ENCODE measurements at places on chromosomes 4 and X. TPM values are rescaled to one million over a fixed set of nuclear protein-coding genes. Genes with fewer than 3 reads are reported as not detected.

GRCh38 chrX:10656214-10656613 is 35.8 kb upstream of the MID1 start:
- no peak overlapping the region for H3K4me3 ChIP-seq
- no peak overlapping the region for H3K27ac ChIP-seq
- no peaks in the 10 kb centered on the region for H3K4me1 ChIP-seq

DNA sequence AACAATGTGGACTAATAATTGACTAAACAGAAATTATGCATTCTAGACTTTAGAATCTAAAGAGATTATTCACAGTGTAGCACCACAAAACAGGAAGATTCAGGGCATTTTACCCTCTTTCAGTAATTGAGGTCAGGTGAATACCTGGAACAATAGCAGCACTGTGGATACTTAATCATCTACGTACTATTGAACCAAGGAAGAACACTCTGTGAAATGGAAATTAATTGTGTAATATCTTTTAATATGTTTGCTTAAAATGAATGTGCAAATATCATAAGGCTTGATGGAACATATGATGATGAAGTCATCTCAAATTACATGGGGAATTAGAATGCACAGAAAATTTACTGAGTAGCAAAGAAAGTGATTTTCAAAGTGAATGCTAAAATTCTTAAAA is 68.5 kb upstream of the MAP9 start:
- H3K4me1 ChIP-seq, result peaks cover 6% of the 10 kb centered on the region
- no peaks in the 10 kb centered on the region for H3K36me3 ChIP-seq
- H3K27me3 ChIP-seq, result peaks cover 8% of the 10 kb centered on the region
- DNase-seq, result no peak
- H3K4me3 ChIP-seq, result no peak overlapping the region

DNA sequence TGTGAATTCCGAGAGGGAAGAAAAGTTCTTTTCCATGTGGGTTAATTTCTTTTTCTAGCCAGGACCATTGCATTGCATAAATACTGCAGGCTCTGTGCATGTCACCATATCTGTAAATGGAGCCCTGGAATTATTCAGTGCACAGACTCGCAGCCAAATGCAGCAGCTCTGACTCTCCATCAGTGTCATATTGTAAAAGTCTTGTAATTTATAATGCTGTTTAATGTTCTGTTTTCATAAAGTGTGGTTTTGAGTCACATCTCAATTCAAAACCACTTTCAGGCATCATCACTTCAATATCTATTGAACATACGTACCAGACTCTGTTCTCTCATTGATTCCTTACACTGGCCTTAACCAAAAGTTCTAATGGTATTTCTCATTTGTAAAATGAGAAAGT is 193.9 kb upstream of the RPL34 start:
- peaks cover 5% of the 10 kb centered on the region for H3K27me3 ChIP-seq
- no peak for DNase-seq
- no peak overlapping the region for H3K27ac ChIP-seq
- H3K4me1 ChIP-seq, result peaks cover 27% of the 10 kb centered on the region
- peaks cover 7% of the 10 kb centered on the region for H3K36me3 ChIP-seq

- H3K27ac ChIP-seq, result no peak overlapping the region
- H3K36me3 ChIP-seq, result peaks cover 2% of the 10 kb centered on the region
- no peaks in the 10 kb centered on the region for H3K27me3 ChIP-seq
- no peak overlapping the region for H3K4me3 ChIP-seq
These were observed 156.4 kb downstream of the RASL11B start for GRCh38 chr4:53018471-53018870.

GRCh38 chrX:153582896-153583295 is 16.0 kb downstream of the CCNQ start:
- H3K27ac ChIP-seq, result no peak overlapping the region
- H3K4me3 ChIP-seq, result peak overlapping the region; percentile 54

GRCh38 chrX:114619874-114620273 is 36.0 kb downstream of the HTR2C start:
- H3K4me1 ChIP-seq, result no peaks in the 10 kb centered on the region
- no peaks in the 10 kb centered on the region for H3K27me3 ChIP-seq
- no peak overlapping the region for H3K4me3 ChIP-seq
- DNase-seq, result no peak
- no peaks in the 10 kb centered on the region for H3K36me3 ChIP-seq

DNA sequence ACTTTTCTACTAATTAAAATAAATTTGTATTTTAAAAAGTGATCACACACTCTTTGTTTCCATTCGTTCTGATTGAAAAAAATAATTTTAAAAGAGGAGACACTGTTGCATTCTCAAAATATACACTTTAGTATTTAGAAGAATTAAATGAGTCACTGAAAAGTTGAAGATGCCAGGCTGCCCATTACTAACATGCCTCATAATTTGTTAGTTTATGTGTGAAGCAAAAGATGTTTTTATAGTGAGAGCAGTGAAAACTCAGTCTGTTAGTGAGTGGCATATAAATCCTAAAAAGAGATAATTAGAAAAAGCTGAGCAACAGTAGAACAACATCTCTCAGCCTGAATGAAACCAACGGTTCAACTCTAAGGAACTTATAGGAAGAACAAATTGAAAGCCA is 143.4 kb downstream of the CDS1 start:
- H3K27me3 ChIP-seq, result peaks cover 3% of the 10 kb centered on the region
- H3K27ac ChIP-seq, result no peak overlapping the region
- no peak for DNase-seq
- no peaks in the 10 kb centered on the region for H3K36me3 ChIP-seq
- H3K4me3 ChIP-seq, result no peak overlapping the region
- no peaks in the 10 kb centered on the region for H3K4me1 ChIP-seq

DNA sequence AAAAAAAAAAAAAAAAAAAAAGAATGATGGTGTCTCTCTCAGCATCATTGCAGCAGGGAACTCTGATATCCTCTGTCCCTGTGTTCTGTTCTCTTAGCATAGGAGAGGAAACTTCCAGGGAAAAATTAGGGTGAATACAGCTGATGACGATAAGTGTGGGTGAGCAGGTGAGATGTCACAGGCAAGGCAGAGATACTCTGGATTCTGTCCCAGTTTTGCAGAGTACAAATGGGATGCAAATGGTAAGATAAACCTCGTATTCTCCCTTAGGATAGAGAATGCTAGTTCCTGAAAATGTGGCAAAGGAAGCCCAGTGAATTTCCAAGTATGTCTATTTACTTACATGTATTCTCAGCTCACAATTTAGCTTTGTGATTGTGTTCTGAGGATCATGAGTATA is 671.6 kb upstream of the BOD1L1 start:
- H3K4me1 ChIP-seq, result no peaks in the 10 kb centered on the region
- no peak overlapping the region for H3K27ac ChIP-seq
- H3K4me3 ChIP-seq, result no peak overlapping the region
- H3K27me3 ChIP-seq, result no peaks in the 10 kb centered on the region

- no peak overlapping the region for H3K27ac ChIP-seq
- no peak for DNase-seq
- H3K4me1 ChIP-seq, result peaks cover 11% of the 10 kb centered on the region
- H3K27me3 ChIP-seq, result peaks cover 3% of the 10 kb centered on the region
- no peaks in the 10 kb centered on the region for H3K36me3 ChIP-seq
- H3K4me3 ChIP-seq, result no peak overlapping the region
These were observed 17.3 kb upstream of the BCORL1 start for GRCh38 chrX:129965166-129965565.

DNA sequence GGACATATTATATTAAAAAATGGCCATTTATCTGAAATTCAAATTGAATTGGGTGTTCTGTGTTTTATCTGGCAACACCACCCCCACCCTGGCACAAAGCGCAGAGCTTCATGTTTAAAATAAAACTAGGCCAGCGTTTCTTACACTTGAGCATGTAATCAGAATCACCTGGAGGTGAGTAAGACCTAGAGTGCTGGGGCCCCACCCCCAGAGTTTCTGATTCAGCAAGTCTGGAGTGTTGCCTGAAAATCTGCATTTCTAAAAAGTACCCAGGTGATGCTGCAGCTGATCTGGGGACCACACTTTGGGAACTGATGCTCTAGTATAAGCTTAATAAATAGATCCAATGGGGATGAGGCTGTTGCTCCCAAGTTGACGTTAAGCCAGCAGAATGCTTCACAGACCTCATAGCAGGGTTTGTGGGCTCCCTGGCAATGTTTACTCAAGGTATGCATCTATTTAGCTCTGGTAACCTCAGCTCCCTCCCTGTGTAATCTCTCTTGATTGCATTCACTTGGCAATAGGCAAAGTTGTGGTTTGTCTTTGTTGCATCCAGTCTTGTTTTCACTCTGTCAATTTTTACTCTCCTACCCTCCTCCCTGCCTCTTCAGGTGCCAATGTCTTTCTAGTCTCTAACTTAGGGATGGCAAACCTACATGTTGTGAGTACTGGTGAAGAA is 99.8 kb upstream of the TEX13D start:
- H3K4me1 ChIP-seq, result peaks cover 14% of the 10 kb centered on the region
- H3K27ac ChIP-seq, result no peak overlapping the region
- no peaks in the 10 kb centered on the region for H3K36me3 ChIP-seq
- DNase-seq, result no peak
- no peak overlapping the region for H3K4me3 ChIP-seq
- H3K27me3 ChIP-seq, result peaks cover 2% of the 10 kb centered on the region

DNA sequence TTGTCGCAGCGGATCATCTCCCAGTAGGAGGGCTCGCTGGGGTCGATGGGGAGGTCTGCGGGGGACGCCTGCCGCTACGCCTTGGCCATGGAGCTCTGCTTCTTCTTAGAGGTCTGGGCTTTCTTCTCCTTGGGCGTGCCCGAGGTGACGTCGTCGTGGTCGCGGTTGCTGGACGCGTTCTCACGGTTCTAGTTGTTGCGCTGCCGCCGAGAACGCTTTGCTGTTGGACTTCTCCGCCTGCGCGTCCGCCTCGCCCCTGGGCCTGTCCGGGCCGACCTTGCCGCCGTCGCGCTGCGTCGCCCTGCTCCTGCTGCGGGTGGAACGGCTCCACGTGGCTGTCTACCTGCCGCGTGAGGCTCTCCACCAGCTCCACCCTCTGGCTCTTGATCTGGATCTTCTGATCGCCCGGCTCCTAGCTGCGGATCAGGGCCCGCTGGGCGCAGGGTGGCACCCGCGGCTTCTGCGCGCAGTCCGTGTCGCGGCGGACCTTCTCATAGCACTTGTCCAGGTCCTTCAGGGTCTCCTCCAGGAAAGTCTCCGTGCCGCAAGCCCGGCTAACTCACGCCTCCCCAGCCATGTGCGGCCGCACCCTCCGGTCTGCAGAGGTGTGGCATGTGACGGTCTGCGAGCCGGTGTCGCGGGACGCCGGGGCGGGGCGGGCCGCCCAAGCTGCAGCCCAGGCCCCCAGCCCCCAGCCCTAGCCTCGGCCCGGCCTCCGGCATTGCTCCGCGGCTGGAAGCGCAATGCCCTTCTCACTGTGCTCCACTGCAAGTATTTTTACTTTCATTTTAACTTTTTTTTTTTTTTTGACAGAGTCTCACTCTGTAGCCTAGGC is 40.5 kb upstream of the OGT start:
- peaks cover 4% of the 10 kb centered on the region for H3K36me3 ChIP-seq
- H3K27me3 ChIP-seq, result no peaks in the 10 kb centered on the region
- H3K4me3 ChIP-seq, result peak overlapping the region; percentile 86
- H3K4me1 ChIP-seq, result peaks cover 14% of the 10 kb centered on the region
- H3K27ac ChIP-seq, result peak overlapping the region; percentile 79

GRCh38 chr4:14867847-14868246 is 134.4 kb upstream of the CPEB2 start:
- H3K27me3 ChIP-seq, result peaks cover 11% of the 10 kb centered on the region
- no peaks in the 10 kb centered on the region for H3K36me3 ChIP-seq
- DNase-seq, result no peak
- no peak overlapping the region for H3K27ac ChIP-seq
- H3K4me1 ChIP-seq, result peaks cover 3% of the 10 kb centered on the region

DNA sequence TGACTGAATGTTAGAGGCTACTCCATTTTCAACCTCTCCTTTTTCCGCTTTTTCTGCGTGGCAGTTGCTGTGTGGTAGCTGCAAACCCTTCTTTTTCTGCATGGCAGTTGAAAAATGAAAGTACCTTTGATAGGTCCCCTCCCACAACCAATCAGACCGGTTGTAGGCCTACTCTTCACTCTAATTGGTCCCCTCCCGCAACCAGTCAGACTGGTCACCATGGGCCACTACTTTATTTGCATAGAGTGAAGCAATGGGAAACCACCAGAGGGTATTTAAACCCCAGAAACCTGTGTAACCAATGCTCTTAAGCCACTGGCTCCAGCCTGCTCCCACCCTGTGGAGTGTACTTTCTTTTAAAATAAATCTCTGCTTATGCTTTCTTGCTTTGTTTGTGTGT is 877.8 kb downstream of the FAM133A start:
- no peaks in the 10 kb centered on the region for H3K36me3 ChIP-seq
- H3K4me3 ChIP-seq, result no peak overlapping the region
- DNase-seq, result no peak
- no peaks in the 10 kb centered on the region for H3K27me3 ChIP-seq
- H3K4me1 ChIP-seq, result no peaks in the 10 kb centered on the region
- H3K27ac ChIP-seq, result no peak overlapping the region

GRCh38 chrX:11750046-11750445 is 8.0 kb upstream of the MSL3 start:
- H3K4me1 ChIP-seq, result no peaks in the 10 kb centered on the region
- no peak overlapping the region for H3K4me3 ChIP-seq
- H3K27ac ChIP-seq, result no peak overlapping the region
- H3K27me3 ChIP-seq, result peaks cover 11% of the 10 kb centered on the region
- H3K36me3 ChIP-seq, result no peaks in the 10 kb centered on the region

- DNase-seq, result no peak
- H3K36me3 ChIP-seq, result no peaks in the 10 kb centered on the region
- no peaks in the 10 kb centered on the region for H3K27me3 ChIP-seq
- H3K4me3 ChIP-seq, result no peak overlapping the region
- H3K4me1 ChIP-seq, result no peaks in the 10 kb centered on the region
- H3K27ac ChIP-seq, result no peak overlapping the region
These were observed 197.0 kb upstream of the SLC7A11 start for GRCh38 chr4:138439143-138439581.

Gene PRPS2
- 115 TPM for total RNA-seq

Gene JAKMIP1
- 16.9 TPM for total RNA-seq

Gene CENPVL3
- not detected for total RNA-seq

Gene FRAS1
- total RNA-seq, result not detected

Gene DRP2
- total RNA-seq, result 0.39 TPM

Gene CLTRN
- total RNA-seq, result 0.17 TPM

Gene CC2D2A
- not detected for total RNA-seq
